Calu3 (cell line): ENCODE measurements at places on chromosomes 6 and 20.

DNA sequence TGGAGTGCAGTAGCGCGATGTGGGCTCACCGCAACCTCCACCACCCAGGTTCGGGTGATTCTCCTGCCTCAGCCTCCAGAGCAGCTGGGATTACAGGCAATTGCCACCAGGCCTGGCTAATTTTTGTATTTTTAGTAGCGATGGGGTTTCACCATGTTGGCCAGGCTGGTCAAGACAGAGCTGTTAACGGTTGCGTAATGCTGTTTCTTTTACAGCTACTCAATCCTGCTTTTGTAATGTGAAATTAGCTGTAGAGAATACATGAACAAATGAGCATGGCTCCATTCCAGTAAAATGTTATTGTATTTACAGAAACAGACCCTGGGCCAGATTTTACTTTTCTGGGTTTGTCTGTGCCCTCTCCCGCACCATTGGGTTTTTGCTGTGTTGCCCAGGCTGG is 1.9 kb downstream of the PNLDC1 start:
- DNase-seq: no peak

GRCh38 chr6:163536770-163537169 is 122.3 kb downstream of the QKI start:
- no peak for DNase-seq

- no peak for DNase-seq
Measured at GRCh38 chr20:37111926-37112455, 16.2 kb upstream of the RBL1 start.

- no peak for DNase-seq
Measured at GRCh38 chr6:165766457-165766856, 103.4 kb upstream of the PDE10A start.

DNA sequence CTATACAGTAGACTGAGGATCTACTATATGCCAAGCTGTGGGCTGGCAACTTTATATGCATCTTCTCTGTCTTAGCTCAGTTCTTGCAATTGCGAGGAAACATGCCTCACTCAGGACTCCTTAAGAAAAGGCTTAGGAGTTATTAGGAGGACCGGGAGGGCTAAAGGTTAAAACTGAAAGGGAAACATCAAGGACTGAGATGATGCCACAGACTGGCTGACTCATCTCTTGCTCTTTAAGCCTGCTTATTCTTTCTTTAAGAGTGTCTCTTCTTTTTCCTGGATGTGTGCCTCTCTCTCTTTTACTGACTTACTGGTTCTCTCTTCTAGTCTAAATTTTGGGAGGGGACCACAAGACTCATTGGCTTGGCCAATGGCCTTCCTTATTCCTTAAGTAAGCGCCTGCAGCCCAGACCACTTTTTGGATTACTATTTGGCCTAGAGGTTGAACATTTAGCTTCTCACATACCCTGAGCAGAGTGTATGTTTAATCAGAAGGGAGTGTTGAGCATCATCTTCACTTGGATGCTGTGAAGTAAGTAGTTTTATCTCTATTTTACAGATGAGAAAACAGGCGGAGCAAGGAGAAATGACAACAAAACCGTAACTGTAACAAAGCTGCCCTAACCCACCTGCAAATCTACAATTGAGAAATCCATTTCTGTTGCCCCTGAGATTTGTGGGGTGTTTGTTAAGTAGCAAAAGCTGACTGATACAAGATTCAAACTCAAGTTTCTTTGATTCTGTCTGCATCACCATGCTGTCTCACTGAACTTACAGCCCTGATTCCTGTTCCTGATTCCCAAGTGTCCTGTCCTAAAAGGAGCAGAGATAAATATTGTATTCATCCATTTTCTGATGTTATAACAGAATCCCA is 7.2 kb upstream of the SDC4 start:
- DNase-seq: no peak

DNA sequence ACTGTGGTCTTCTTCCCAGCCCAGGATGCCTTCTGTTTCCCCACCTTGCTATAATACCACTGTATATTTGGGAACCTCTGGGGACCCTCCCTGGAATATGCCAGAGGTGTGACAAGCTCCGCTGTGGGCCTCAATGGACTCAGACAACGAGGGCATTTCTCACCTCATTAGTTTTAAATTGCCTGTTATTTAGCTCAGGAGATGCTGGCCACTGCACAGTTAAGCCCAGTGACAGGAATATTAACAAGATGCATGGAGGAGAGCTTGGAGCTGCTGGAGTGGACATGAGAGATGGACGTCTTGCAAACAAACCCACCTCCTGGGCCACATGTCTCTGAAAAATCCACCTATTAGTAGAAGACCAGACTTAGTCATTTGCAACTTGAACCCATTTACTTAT is 435.2 kb upstream of the CHD6 start:
- no peak for DNase-seq

DNA sequence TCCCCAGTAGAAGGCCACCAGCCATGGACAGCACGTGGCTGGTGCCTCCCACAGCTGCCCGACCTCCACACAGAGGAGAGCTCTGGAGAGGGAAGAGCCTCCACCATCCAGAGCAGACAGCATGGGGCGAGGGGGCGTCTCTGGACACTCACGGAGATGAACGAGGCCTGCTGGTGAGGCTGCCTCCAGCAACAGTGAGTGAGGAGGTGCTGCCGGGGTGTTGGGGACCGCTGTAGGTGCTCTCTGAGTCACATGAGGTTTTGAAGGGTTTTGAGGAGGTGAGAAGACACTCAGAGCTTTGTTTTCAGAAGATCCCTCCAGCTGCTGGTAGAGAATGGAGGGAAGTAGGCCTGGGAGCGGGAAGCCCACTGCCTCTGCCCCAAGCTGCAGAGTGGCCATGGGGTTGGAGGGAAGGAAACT is 65.6 kb downstream of the THBS2 start:
- no peak for DNase-seq

DNA sequence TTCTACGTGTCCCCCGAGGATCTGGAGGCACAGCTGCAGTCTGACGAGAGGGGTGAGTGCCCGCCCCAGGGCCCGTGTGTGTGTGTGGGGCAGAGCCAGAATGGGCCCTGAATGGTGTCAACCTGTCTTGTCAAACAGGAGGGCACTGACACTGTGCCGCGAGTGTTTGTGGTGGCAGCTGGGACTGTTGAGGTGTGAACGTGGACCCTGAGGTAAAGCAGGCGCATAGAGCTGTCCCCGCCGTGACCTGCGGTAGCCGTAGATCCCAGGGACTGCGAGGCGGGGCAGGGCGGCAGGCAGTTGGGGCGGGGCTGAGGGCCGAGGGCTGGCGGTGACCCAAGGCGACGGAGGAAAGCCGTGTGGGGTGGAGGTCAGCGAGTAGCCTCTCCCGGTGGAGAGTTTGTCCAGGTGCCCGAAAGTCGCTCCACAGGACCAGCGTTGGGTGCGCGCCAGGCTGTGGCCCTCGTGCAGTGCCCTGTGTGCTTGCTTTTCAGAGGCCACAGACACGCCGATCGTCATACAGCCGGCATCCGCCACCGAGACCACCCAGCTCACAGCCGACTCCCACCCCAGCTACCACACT is 25.2 kb downstream of the UCKL1 start:
- no peak for DNase-seq
